NCI-H524 treated with DMSO at 0.1 percent for 48 hours (cell line): ENCODE measurements at places on chromosomes 13 and 19.

- DNase-seq: no peak
Measured at GRCh38 chr19:32403291-32403995, 2.1 kb upstream of the DPY19L3 start.

- no peak for DNase-seq
Measured at GRCh38 chr19:19489804-19490204, 25.5 kb downstream of the TSSK6 start.

- no peak for DNase-seq
Measured at GRCh38 chr13:73428706-73429105, 369.9 kb downstream of the KLF5 start.

DNA sequence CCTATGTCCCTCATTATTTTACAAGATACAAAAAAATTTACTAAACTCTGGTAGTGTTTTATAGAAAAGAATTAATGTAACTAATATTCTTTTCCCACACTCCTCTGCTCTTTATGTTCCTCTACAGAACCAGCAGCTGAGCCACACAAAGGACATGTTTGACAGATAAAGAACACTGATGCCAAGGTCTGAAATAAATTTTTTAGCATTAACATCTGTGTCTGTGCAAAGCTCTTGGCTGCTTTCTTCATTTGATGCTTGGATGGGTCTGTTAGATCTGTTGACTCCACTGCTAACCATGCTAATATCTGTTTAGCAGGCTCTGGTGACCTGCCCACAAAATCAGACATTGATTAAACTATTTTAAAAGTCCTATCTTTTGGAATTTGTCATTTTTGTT lies 2363.8 kb downstream of the PCDH9 start:
- no peak for DNase-seq

GRCh38 chr19:12985049-12985776 lies 10.1 kb upstream of the NFIX start:
- no peak for DNase-seq

GRCh38 chr19:30303131-30303654 lies 69.0 kb upstream of the ZNF536 start:
- no peak for DNase-seq

DNA sequence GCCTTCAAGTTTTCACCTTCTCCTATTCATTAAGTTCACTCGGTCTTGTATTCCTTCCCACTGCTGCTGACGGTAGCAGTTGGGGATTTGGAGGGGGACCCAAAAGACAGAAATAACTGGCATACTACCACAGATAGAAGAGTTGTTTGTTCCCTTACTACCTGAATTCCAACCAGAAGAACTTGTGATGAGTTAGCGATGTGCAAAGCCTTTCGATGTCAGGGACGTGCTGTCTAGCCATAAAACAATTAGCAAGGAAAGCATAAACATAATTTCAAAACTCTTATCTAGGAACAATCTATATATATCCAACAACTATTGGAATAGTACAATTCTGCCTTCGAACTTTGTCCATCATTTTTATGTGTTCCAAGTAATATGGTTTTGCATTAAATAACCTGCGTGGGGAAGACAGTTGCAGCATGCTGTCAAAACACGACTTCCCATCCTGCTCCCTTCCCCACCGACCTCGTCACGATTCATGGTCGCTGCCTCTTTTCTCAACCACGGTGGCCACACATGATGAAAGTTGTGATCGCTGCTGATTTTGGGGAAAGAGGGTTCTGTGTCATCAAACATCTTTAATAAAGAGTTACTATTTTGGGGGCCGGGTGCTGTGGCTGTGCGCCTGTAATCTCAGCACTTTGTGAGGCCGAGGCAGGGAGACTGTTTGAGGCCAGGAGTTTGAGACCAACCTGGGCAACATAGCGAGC lies 3.8 kb upstream of the SLC7A9 start:
- no peak for DNase-seq

DNA sequence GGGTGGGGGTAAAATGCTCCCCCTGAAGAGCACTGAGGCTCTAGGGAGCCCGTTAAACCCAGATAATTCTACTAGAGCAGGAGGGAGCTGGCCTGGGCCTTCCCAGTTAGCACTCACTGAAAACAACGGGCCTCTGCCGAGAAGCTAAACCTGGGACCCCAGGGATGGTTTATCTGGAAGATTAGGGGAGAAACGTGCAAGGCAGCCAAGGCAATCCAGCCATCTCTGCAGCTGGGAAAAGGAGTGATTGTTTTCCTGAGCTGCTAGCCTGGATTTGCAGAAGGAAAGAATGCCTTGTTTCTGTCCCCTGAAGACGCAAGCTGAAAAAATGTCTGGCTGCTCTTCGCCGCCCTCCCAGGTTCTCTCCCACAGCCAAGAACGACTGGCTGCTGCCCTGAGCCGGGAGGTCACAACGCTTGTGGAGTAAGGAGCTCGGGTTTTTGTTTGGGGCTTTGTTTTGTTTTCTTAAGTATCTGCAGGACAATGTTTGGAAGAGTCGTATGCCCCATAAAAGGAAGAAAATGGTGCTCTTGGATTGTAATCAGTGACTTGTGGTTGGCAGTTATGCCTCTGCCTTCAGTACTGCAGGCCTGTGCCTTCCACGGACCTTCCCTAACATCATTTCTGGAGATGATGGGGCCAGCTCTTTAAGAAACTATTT lies 31.5 kb downstream of the COL4A2 start:
- DNase-seq: no peak

DNA sequence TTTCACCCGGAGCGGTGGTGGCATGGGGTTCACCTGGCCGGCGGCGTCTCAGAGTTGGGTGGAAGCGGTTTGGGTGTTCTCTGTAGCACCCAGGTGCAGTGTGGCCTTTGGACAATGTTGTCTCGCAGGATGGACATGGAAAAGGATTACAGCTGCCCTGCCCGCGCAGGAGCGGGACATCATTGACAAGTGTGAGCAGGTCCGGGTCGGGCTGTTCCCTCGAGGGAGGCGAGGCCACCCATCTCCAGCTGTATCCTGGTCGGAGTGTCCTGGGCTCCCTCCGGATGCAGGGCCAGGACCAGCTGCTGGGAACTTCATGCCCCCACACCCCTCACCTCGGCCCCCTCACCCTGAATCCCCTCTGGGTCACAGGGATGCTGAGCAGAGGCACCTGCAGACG lies 7.8 kb upstream of the ZNF14 start:
- no peak for DNase-seq

DNA sequence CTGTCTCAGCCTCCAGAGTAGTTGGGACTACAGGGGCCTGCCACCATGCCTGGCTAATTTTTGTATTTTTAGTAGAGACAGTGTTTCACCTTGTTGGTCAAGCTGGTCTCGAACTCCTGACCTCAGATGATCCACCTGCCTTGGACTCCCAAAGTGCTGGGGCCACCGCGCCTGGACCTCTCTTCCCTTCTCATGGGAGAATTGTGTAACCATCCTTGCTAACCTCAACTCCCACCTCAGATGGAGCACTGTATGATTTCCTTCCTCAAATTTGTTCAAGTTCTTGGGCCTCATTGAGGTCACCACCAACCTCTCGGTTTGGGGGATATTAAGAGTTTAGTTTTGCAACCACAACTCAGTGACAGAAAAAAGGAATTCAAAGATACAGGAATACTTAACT lies 10.7 kb downstream of the LILRA5 start:
- no peak for DNase-seq

- no peak for DNase-seq
Measured at GRCh38 chr13:113513761-113514160, 23.2 kb upstream of the DCUN1D2 start.

DNA sequence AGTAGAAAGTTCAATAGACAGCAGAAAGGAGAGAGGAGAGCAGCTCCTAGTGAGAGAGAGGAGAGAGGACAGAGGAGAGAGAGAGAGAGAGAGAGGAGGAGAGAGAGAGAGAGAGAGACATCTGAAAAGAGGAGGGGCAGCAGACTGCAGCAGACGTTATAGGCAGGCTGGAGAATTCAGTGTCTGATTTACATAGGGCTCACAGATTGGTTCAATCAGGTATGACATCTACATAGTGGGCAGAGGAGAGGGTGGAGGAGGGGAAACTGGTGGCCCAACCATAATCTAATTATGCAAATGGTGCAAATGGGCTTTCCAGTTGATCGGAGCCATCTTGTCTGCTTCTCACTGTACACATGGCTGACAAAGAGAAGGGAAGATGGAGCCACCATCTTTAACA lies 221.3 kb upstream of the TRPC4 start:
- DNase-seq: peak; percentile 25

DNA sequence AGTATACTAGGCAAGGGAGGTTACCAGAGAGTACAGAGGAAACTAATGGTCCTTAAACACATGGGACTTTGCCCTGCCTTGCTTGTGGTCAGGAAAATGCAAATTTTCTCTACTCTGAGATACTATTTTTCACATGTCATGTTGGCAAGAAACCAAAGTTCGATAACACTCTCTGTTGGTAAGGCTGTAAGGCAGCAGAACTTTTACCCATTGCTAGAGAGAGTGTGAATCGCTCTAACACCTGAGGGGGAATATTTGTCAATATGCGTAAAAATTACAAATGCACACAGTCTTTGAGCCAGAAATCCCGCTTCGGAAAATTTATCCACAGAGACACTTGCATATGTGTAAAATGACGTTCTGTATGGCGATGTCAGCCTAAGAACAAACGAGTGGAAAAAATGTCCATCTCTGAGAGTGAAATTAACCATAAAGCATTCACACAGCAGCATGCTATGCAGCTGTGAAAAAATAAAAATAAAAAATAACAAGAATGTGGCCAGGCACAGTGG lies 9.5 kb upstream of the RFX1 start:
- no peak for DNase-seq

- DNase-seq: no peak
Measured at GRCh38 chr13:51347099-51347498, 7.6 kb downstream of the SERPINE3 start.

- no peak for DNase-seq
Measured at GRCh38 chr19:13553880-13554400, 47.7 kb upstream of the CACNA1A start.

GRCh38 chr19:10631874-10632273 lies 6.5 kb downstream of the SLC44A2 start:
- no peak for DNase-seq

GRCh38 chr19:17721821-17722220 lies 2.5 kb downstream of the MAP1S start:
- DNase-seq: no peak

- no peak for DNase-seq
Measured at GRCh38 chr13:98155475-98156109, 12.7 kb downstream of the FARP1 start.

GRCh38 chr19:42313096-42313839 lies at the start of gene TMEM145:
Gene TMEM145 (plus strand): TSS chr19:42313309. CDS start chr19:42313377, 68 bp downstream.
- DNase-seq: no peak

DNA sequence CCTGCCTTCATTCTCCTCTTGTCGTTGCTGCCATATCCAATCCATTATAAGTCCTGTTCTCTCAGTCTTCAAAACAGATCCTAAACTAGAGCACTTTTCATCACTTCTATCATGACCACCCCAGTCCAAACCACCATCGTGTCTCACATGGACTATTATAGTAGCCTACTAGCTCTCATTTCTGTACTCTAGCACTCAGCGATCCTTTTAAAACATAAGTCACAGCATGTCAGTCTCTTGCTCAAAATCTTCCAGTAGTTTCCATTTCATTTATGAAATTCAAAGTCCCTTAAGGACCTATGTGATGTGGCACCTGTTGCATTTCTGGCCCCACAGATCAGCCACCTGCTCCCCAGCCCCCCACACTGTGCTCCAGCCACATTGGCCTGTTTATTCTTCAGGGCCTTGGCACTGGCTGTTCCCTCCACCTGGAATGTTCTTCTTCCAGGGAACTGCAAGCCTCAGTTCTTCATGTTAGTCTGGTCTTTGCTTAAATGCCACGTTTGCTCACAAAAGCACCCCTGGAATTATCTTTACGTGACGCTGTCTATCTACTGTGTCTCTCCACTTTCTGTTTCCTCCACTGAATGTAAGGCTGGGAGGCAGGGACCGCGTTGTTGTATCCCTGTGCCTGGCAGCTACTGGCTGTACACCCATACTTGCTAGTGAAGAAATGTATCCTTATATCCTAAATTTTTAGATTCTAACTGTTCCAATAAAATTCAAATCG lies 64.3 kb downstream of the MBNL2 start:
- no peak for DNase-seq

- DNase-seq: no peak
Measured at GRCh38 chr19:21789466-21790085, 22.2 kb upstream of the ZNF100 start.

DNA sequence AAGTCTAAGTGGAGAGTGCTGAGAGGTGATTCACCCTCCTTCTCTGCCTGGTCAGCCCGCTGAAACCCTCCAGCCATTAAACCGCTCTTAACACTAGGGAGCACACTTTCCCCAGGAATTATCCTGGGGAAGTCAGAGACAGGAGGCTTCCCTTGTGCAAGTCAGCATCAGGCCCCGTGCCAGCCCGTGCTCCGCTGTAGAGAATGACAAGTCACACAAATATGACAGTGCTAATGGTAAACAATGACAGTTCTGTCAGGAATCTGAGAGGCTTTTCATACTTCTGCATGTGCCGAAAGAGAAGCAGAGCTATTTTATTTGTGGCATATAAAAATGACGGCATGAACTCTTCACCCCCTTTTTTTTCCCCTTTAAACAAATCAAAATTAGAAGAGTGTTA lies 816.9 kb upstream of the SLC10A2 start:
- peak; percentile 19 for DNase-seq

- DNase-seq: no peak
Measured at GRCh38 chr19:10258080-10258710, 6.2 kb downstream of the MRPL4 start.

DNA sequence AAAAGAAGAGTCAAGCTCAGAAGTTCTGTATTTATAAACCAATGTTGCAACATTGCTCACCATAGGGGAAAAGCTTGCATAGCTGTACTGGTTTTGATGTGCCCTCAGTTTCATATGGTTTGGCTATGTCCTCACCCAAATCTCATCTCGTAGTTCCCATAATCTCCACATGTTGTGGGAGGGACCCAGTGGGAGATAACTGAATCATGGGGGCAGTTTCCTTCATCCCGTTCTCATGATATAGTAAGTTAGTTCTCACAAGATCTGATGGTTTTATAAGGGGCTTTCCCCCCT lies 73.9 kb downstream of the TNFRSF19 start:
- DNase-seq: no peak

DNA sequence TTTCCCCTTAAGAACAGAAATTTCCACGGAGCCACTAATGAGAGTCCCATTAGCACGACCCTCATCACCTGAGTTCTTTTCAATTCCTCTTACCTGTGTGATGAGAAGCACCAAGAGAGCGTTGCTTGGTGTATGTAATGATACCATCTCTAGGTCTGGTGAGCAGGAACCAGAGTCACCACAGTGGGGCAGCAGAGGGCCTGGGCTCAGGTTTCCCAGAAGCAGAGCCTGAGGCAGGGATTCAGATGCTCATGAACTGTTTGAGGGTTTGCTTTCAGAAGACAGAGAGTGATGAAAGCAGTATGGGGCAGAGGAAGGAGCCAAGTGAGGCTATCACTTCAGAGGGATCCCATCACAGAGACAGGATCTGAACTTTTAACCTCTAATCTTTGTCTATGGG lies 3.1 kb upstream of the PTPRH start:
- DNase-seq: no peak

GRCh38 chr13:28636677-28637317 lies 22.1 kb upstream of the POMP start:
- DNase-seq: no peak

- no peak for DNase-seq
Measured at GRCh38 chr13:95250961-95251360, 50.3 kb downstream of the ABCC4 start.
